Stimulated activated CD8-positive, alpha-beta memory T cell treated with anti-CD3 and anti-CD28 coated beads, Interleukin-4, amount 100 ng/mL, for 4 hours (primary cell): ENCODE measurements at places on chromosomes 6 and 20.

DNA sequence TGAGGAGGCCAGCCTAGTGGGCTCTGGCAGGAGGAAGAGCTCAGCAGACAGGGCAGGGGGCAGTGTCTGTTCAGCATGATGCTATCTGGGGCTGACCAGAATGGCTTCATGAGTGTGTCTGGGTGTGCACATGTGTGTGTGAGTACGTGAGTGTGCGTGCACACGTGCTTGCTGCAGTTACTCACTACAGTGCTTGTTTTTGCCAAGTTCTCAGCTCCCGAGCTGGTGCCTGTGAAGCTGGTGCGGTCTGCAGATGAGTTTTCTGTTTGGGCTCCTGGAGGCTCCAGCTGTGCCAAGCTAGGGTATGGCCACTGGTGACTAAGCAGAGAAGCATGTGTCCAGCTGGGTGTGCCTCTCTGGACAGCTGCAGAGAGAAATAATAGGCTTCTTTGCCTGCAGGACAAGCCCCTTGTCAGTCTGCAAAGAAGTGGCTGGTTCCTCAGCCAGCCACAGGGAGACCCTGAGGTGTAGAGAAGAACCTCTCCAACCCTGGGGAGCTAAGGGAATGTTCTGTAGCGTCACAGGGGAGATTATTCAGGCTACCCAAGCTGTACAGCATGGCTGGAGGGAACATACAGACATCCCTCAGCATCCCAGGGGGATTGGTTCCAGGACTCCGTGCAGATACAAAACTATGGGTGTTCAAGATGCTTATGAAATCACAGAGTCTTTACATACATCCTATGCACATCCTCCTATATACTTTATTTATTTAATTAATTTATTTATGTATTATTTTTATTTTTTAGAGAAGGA lies 40.2 kb upstream of the FAM50B start:
- no peak for DNase-seq

GRCh38 chr6:158292016-158292415 lies 20.2 kb upstream of the TULP4 start:
- DNase-seq: no peak

DNA sequence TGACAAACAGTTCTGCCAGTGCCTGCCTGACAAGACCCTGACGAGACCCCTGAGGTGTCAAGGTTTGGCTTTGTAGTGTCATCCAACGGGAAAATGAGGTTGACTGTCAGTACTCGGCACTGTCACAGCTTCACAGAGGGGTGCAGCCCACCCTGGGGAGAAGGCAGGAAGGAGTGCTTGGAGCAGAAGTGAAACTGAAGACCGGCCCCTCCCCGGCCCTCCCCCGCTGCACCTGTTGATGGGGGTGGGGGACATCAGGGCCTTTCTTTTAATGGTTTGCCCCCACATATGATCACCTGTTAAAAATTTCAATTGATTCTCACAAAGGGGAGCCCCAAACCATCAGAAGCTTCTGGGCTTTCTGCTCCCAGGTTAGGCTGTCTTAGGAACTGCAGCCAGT lies 6.8 kb downstream of the PMEPA1 start:
- no peak for DNase-seq

GRCh38 chr20:20859510-20859909 lies 147.1 kb upstream of the RALGAPA2 start:
- DNase-seq: no peak

- DNase-seq: no peak
These were observed 277.7 kb downstream of the NRN1 start for GRCh38 chr6:5729080-5729434.

- no peak for DNase-seq
These were observed 914 bp downstream of the SNAP91 start for GRCh38 chr6:83707829-83708545.

DNA sequence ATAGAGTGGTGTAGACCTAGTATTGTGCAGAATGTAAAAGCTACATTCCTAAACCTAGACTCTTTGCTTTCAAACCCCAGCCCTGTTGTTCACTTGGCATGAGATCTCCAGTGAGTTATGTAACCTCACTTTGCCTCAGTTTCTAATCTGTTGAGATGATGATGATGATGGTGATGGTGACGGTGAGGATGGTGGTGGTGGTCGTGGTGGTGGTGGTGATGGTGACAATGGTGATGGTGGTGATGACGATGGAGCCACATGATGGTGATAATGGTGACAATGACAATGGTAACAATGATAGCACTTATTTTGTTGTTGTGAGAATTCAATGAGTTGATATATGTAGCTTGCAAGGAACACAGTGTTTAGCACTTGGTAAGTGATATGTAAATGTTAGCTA lies 80.3 kb downstream of the FAXC start:
- DNase-seq: no peak

GRCh38 chr6:150302520-150303176 lies 66.2 kb upstream of the IYD start:
- no peak for DNase-seq

DNA sequence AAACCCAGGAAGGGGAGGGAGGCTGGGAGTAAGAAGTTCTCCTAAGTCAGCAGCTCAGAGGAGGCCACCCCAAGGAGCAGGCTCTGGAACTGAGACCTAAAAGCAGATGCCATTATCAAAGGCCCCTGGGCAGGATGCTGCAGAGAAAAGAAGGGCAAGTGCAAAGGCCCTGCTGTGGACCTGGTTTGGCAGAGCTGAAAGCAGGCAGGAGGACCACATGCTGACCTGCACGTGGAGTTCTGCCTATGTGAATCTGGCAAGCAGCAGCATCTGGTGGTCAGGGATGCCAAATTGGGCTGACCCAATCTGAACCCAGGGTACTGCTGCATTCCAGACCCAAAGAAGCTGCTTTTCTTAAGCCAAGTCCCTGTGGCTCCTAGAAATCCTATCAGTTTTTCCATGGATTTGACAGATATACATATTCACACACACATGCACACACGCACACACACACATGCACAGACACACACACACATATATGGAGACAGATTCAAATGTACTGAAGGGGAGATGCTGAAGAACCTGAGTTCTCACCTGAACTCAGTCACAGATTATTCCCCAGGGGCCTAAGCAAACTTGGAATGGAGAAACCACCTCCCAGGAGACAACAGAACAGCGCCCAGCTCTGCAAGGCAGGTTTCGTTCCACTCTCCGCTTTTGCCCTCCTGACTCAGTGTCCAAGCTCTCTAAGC lies 119.9 kb downstream of the FOXA2 start:
- DNase-seq: no peak

GRCh38 chr20:57783956-57784837 lies 74.4 kb upstream of the PMEPA1 start:
- DNase-seq: no peak

DNA sequence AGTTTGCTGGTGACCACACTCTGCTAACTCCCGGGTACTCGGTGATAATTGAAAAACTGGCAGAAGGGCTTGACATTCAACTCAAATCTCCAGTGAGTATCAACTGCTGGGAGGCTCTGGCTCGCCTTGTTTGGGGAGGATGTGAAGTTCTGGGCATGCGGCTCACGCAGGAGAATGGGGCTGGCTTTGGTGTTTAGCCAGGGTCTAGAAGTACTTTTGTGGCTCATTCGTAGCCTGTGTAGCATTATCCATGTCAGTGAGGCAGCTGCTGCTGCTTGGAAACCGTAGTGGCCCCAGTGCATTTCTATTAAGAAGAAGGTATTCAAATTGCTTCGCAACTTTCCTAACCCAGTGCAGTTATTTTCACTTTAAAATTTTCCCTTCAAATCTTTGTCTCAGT lies 52.2 kb downstream of the KDM1B start:
- no peak for DNase-seq
